ENCODE measurements at places on chromosomes 7 and 10. TPM values are rescaled to one million over a fixed set of nuclear protein-coding genes. Genes with fewer than 3 reads are reported as not detected.

The GIMAP7 gene
- total RNA-seq, result not detected

The SLC39A12 gene
- not detected for total RNA-seq

The CRTAC1 gene
- not detected for total RNA-seq

The BLNK gene
- total RNA-seq, result not detected

The ITIH2 gene
- not detected for total RNA-seq

The NPTX2 gene
- total RNA-seq, result 4.3 TPM

The C7orf33 gene
- total RNA-seq, result not detected

The SLC13A4 gene
- total RNA-seq, result 0.14 TPM

The GPR37 gene
- 4.6 TPM for total RNA-seq

The MKX gene
- total RNA-seq, result 0.14 TPM

The HABP2 gene
- total RNA-seq, result not detected

The HSPA12A gene
- total RNA-seq, result 12.9 TPM
